Activated CD8-positive, alpha-beta memory T cell treated with anti-CD3 and anti-CD28 coated beads for 24 hours (primary cell): ENCODE measurements at places on chromosomes 3 and 15.

DNA sequence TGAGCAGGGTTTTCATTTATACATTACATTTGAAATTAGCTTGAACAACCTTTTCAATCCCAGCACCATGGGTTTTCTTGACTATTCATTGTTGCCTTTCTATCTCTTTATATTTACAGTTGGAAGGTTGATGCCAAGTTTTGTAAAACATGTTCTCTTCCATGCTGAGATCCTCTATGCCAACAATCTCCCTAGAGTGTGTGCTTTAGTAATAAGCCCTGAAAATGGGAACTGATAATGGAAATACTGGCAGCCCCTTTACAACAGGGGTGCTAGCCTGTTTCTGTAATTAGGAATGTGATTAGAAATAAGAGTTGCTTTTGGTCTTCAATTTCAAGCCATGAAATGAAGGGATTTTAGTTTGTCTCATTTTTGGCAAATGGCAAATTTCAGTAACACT is 239.9 kb upstream of the NAALADL2 start:
- no peak for DNase-seq

DNA sequence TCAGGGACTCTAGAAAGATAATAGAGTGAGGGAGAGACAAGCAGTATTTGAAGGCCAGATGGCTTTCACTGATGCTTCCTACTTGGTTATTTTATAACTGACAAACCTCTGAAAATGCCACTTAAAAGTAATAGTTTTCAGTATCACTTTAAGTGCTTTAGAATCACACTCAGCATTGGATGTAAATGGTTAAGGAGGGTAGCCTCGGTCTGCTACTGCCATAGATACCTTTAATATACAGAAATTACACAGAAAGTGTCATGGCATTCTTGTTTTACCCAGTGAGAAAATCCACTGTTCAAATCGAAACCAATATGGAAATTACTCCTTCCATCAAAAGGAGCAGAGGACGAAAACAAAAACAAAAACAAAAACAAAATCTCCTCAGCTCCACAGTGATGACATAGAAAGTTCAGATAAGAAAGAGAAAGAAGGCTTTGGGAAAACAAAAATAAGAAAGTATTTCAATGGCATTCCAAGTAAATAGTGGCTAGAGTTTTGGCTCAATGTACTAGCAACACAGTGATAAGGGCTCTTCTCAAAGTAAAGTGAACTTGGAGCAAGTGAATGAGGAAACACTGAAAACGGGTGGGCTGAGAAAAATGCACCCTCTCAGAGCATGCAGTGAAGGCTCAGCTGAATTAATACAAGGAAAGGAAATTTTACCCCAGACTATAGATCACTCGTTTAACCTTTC is 43.2 kb upstream of the CD47 start:
- DNase-seq: no peak

GRCh38 chr3:98670020-98670419 is 76.6 kb upstream of the CPOX start:
- DNase-seq: no peak

DNA sequence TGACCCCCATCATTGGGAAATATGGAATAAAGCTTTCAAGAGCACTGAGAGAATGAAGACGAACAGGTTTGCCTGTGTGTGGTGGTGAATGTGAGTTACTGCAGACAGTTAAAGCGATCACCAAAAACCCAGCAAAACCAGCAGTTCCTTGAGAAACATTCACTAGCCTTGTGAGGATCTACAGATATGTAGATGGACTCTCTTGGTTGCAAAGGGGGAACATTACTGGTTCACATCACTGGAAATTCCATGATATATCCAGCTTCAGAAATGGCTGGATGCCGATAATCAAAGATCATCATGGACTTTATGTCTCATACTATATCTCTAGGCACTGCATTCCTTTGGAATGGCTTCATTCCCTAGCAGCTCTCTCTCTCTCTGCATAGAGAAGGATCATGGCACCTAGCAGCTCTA is 10.2 kb upstream of the HERC1 start:
- DNase-seq: no peak

DNA sequence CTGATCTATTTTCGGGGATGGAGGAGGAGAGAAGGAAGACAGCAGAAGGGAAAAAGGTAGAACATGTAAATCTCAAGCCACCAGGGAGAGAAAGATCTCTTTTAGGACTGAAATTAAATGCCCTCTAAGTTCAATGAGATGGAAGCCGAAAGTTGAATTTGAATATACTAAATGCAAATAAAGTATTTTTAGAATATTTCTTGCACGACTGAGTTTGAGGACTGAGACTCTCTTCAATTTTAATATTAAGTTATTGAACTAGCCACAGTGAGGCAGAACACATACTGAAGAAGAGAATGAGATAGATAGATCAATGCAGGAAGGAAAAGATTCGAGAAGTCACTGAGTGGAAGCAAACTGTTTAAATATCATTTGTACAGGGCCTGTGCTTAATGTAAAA is 399.9 kb upstream of the CBLB start:
- DNase-seq: no peak

- no peak for DNase-seq
Observed at GRCh38 chr15:82832601-82833361, 23.4 kb downstream of the WHAMM start.

DNA sequence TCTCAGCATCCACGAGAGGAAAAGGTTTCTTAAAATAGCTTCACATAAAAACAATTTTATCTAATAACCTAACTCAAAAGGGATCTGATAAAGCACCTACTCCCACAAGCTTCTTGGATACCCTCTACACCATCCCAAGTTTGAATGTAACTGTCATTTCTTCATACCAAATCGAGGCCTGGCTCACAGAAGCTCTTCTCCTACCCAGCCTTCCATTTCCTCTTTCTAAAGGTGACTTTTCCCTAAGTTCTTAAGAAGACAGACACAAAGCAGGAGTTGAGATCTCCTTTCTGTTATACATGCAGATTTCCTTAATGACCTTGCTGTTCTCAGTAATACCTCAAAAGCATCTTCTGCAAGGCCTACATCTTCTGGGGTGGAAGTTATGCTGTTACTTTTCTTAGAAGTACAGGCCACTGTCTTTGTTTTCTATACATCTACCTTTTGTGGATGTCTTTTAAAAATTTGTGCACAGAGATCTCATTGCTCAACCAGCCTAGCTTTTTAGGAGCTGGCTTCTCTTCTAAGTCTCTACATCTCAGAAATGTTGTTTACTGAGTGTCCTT is 3.4 kb upstream of the LRRIQ4 start:
- DNase-seq: no peak

GRCh38 chr15:70465812-70466211 is 297.5 kb downstream of the UACA start:
- DNase-seq: no peak

GRCh38 chr3:25088284-25088683 is 339.8 kb upstream of the RARB start:
- no peak for DNase-seq

DNA sequence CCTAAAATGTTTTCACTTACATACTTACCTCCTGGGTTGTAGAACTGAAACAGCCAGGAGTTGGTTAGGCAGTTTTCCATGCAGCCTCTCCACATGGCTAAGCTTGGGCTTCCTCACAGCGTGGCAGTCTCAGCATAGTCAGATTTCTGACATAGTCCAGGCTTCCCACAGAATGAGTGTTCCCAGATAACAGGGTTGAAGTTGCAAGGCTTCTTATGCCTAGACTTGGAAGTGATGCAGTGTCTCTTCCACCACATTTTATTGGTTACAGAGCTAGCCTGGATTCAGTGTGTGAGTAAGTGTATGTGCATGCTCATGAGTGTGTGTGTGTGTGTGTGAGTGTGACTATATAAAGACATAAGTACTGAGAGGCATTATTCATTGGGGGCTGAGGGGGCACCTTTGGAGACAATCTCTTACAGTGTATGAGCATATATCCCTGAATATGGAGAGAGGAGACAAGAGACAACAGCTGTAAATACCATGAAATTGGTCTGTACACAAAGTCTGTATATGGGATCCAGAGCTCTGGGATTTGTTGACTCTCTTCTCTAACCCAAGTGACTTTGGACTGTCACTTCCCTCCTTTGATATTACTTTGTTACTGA is 78.1 kb downstream of the ZNF621 start:
- no peak for DNase-seq

DNA sequence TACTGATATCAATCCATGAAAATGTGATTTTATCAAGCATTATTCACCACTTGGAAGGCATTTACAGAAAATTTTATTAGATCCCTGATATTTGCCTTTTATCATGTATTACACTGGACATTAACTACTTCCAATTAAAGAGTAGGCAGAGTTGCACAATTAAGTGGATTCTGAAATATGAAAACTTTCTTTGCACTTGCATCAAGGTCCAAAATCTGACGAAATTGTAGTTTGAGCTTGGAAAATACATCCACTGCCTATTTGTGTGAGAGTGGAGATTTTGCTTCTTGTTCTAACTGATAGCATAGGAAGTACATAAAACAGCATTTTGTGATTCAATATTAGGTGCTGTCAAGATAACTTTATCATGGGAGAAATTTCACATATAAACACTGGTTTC is 49.6 kb upstream of the SLC12A8 start:
- no peak for DNase-seq

- no peak for DNase-seq
Observed at GRCh38 chr3:190227064-190227463, 95.2 kb downstream of the CLDN1 start.

DNA sequence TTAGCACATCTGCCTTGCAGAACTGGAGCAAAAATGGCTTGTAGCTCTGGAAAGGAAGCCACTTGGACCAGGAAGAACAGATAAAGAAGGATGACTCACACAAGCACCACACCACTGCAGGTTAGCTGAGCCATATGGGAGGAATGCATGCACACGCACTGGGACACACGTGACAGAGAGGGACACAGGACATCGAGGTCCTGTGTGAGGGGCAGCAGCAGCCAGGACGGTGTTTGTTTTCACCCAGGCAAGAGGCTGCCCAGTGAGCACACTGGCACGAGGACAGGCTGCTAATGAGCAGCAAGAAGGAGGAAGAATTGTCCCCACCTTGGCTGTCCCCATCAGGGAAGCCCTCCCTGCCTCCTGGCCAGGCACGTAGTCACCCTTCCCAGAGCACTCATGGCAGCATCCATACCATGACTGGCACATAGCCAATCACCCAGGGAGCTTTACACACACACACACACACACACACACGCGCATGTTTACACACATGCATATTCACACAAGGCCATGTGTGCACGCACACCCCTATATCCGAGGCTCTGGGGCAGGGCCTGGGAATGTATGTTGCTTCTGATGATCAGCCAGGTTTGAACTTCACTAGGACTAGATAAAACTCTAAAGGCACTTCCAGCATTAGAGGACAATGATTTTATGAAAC is 24.0 kb upstream of the SPTBN5 start:
- no peak for DNase-seq

DNA sequence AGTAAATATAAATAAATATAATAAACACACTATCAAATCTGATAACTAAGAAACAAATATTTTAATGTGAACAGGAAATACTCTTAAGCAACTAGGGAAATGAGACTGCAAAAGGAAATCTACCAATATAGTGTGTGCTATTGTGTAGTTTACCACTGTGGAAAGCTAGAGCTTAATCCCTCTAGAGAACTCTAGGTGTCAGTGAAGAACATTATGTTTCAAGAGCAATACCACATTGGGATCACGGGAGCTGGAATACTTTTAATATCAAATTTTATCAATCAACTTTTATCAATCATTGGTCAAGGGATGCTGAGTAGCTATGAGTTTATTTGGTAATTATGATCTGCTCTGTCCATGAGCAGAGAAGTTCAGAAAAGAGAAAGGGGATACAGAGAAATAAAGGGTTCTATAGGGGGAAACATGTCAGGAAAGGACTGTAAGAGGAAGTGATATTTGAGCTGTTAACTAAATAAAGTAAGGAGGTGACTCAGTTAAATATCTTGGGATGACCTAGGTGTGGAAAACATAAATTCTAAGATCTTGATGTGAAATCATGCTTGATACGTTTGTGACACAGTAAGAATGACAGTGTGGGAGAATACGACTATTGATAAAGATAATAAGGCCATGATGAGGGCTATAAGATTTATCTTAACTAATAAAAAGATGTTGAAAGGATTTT is 762.2 kb upstream of the ALCAM start:
- no peak for DNase-seq

- DNase-seq: no peak
Observed at GRCh38 chr15:58308742-58309355, 122.9 kb upstream of the LIPC start.

DNA sequence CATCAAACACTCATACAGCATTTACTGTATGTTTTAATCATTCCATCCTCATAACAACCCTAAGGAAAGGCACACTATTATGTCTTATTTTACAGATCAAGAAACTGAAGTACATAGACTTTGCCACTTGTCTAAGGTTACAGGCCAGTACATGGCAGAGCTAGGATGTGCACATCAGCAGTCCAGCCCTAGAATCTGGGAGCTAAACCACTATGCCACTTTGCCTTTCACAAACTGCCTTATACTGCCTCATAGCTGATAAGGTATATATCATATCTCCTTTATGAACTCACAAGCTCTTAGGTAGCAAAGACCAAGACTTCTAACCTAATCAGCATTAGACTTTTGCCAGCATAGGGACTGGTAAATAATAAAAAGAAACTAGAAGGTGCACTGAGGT is 49.1 kb downstream of the MYO9A start:
- DNase-seq: no peak

GRCh38 chr3:104436506-104436905 is 930.2 kb upstream of the ALCAM start:
- DNase-seq: no peak

DNA sequence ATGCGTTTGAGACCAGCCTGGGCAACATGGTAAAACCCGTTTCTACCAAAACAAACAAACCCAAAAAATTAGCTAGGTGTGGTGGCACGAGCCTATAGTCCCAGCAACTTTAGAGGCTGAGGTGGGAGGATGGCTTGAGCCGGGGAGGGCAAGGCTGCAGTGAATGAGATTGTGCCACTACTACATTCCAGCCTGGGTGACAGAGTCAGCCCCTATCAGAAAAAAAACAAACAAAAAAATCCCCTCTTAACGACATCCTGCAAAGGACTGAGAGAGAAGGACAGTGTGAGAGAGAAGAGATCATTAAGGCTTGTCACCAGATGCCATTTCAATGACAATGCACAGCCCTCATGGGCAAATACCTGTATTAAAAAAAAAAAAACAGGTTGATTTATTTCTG is 266.7 kb upstream of the ATP10A start:
- DNase-seq: no peak
